Suprapubic skin (tissue), 4 donors: ENCODE measurements at places on chromosomes 6 and 20. TPM values are rescaled to one million over a fixed set of nuclear protein-coding genes. Genes with fewer than 3 reads are reported as not detected.

The MYO6 gene
- total RNA-seq, result 28.5 TPM

The COQ3 gene
- total RNA-seq, result 4.7 TPM

The TXLNB gene
- 0.10 TPM for total RNA-seq

The CGA gene
- total RNA-seq, result 5.7 TPM

The STMND1 gene
- not detected for total RNA-seq

- no peak overlapping the region for H3K4me3 ChIP-seq
- peaks cover 2% of the 10 kb centered on the region for H3K4me1 ChIP-seq
- no peak overlapping the region for H3K27ac ChIP-seq
- H3K27me3 ChIP-seq, result no peaks in the 10 kb centered on the region
- DNase-seq, result no peak
These were observed 21.0 kb upstream of the SERINC3 start for GRCh38 chr20:44542890-44543289.

GRCh38 chr6:125957845-125958244 lies 1.3 kb downstream of the HINT3 start:
- H3K27me3 ChIP-seq, result no peaks in the 10 kb centered on the region
- H3K4me1 ChIP-seq, result peaks cover 32% of the 10 kb centered on the region
- no peak for DNase-seq

DNA sequence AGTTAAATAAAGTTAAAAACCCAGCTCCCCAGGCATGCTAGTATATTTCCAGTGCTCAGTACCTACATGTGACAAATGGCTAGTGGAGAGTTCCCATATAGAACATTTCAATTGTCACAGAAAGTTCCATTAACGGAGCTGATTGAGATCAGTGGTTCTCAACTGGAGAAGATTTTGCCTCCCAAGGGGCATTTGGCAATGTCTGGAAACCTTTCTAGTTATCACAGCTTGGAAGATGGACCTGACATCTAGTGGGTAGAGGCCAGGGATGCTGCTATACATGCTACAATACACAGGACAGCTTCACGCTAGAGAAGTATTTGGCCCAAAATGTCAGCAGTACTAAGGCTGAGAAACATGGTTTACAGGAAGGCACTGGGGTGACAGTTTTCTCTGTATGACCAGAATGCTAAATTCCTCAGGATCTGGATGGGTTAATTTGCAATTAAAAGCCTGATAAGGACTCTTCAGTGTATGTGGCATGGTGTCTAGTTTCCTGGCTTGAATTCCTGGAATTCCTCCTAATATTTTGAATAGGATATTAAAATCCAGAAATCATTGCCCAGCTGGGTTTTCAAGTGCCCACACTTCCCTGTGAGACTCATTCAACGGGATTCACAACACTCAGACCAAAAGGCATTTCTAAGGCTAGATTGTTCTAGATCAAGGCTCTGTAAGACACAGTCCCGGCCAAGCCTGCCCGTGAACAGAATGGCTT lies 84.7 kb upstream of the SALL4 start:
- no peak overlapping the region for H3K4me3 ChIP-seq
- H3K36me3 ChIP-seq, result no peaks in the 10 kb centered on the region
- H3K27me3 ChIP-seq, result no peaks in the 10 kb centered on the region
- H3K27ac ChIP-seq, result no peak overlapping the region
- no peaks in the 10 kb centered on the region for H3K4me1 ChIP-seq
- DNase-seq, result no peak

DNA sequence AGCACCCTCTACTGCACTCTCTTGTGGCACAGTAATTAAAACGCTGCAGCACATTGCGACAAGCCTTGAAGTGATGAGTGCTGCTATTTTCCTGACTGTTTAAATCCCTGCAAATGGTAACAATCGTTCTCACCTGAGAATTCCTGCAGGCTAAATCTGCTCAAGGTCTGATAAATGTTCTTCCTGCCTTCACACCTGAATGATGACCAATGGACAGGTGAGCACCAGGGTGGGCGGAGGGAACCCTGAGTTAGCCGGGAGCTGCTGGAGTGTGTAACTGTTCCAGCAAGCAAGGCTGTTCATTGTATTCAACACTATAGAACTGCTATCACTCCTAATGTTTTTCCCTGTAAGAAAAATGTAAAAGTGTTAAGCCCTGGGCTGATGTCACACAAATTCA lies 4.0 kb downstream of the DACT2 start:
- H3K36me3 ChIP-seq, result no peaks in the 10 kb centered on the region
- H3K4me3 ChIP-seq, result no peak overlapping the region
- DNase-seq, result no peak
- peaks cover 33% of the 10 kb centered on the region for H3K4me1 ChIP-seq
- H3K27me3 ChIP-seq, result peaks cover 24% of the 10 kb centered on the region

DNA sequence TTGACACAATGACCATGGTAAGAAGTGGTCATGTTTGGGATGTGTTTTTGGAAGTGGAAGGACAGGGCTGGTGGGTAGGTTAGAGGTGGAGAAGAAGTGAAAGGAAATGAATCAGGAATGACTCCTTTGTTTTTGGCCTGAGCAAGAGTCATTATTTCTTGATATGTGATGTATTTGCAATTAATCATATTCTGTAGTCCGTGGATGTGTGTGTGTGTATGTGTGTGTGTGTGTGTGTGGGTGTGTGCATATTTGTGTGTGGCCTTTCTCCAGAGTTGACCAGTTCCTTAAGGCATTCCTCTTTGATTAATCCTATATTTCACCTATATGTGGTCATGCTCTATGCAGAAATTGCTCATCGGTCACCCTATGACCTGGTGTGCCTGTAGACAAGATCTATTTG lies 130.7 kb downstream of the UTRN start:
- H3K4me1 ChIP-seq, result peaks cover 10% of the 10 kb centered on the region
- no peaks in the 10 kb centered on the region for H3K27me3 ChIP-seq
- no peak overlapping the region for H3K27ac ChIP-seq

DNA sequence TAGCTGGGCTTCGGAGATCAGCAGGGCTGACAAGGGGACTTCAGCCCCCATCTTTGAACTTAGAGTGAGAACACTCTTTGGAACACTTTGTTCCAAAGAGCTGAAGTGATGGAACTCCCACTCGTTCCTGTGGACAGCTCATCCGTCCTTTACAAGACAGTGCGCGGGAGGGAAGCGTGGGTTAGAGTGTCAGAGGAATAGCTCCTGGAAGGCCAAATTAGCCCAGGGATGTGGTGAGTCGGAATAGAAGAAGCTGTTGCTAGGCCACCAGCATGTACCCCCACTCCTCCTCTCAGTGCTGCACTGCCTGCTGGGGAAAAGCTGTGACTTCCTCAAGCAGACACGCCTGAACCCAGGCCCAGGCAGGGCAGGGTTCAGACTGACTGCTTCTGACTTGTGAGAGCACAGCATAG lies 1.7 kb downstream of the SDCBP2 start:
- peaks cover 80% of the 10 kb centered on the region for H3K4me1 ChIP-seq
- no peaks in the 10 kb centered on the region for H3K36me3 ChIP-seq
- H3K27ac ChIP-seq, result peak overlapping the region; percentile 97
- H3K27me3 ChIP-seq, result no peaks in the 10 kb centered on the region

DNA sequence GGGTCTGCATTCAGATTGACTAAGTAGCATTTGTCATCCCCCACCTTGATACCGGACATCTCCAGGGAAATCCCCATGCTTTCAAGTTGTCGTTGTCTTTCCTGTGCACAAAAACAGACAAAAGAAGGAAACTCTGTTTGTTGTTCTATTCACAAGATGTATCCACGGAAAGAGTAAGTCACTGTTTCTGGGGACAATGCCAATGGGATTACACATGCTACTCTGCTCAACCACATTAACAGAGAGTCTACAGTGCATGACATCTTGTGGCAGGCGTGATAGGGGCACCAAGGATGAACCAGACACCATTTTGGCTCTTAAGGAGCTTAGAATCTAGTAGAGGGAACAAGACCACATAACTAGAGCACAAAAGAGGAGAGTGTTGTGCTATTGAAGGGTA lies 124.4 kb upstream of the NUP153 start:
- peaks cover 4% of the 10 kb centered on the region for H3K4me1 ChIP-seq
- H3K4me3 ChIP-seq, result no peak overlapping the region
- no peak overlapping the region for H3K27ac ChIP-seq
- no peak for DNase-seq
- peaks cover 53% of the 10 kb centered on the region for H3K36me3 ChIP-seq
- H3K27me3 ChIP-seq, result no peaks in the 10 kb centered on the region

DNA sequence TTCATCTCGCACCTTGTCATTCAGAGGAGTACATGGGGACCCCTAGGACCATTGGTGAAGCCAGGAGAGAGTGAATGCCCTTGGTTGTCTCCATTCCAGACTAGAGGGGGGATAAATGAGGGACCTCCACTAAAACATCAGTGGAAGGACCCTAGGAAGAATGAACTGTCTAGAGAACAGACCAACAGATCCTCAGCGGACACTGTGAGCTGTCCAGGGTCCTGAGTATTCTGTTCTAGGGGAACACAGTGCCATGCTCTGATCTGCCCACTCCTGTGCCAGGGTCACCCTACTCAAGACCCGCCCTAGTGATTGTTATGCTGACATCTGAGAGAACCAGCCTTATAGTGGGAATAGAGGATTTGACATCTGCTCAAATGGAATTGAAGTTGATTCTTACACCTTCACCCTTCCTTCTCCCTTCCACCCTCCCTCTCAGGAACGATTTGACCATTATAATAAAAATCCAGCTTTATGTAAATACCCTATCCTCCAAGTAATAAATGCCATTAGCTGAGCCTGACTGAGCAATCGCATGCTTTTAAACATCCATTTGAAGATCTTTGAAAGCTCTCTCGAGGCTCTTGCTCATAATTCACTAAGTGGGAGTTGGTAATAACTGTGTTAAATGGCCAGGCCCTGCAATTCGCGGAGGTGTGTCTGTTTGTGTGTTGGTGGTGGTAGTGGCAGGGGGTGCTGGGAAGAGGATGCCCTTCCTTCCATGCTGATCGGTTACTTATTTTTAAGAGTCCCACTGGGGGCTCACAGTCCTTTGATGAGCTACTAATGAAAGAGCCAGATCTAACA lies 43.6 kb upstream of the SLC32A1 start:
- peaks cover 39% of the 10 kb centered on the region for H3K27me3 ChIP-seq
- no peaks in the 10 kb centered on the region for H3K4me1 ChIP-seq
- H3K4me3 ChIP-seq, result no peak overlapping the region

- peaks cover 5% of the 10 kb centered on the region for H3K4me1 ChIP-seq
- no peak for DNase-seq
- no peak overlapping the region for H3K4me3 ChIP-seq
- no peaks in the 10 kb centered on the region for H3K36me3 ChIP-seq
These were observed 156.8 kb upstream of the PTPN1 start for GRCh38 chr20:50353289-50353961.

DNA sequence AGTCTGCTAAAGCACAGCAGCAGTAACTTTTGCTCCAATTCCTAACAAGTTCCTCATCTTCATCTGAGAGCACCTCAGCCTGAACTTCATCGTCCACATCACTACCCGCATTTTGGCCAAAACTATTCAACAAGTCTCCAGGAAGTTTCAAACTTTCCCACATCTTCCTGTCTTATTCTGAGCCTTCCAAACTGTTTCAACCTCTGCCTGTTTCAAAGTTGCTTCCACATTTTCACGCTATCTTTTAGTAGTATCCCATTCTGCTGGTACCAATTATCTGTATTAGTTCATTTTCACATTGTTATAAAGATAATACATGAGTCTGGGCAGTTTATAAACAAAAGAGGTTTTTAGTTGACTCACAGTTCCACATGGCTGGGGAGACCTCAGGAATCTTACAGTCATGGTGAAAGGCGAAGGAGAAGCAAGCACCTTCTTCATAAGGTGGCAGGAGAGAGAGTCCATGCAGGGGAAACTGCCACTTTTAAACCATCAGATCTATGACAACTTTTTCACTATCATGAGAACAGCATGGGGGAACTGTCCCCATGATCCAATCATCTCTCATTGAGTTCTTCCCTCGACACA lies 99.4 kb upstream of the GRIK2 start:
- H3K27me3 ChIP-seq, result no peaks in the 10 kb centered on the region
- H3K27ac ChIP-seq, result no peak overlapping the region
- DNase-seq, result no peak
- H3K4me1 ChIP-seq, result no peaks in the 10 kb centered on the region
- no peaks in the 10 kb centered on the region for H3K36me3 ChIP-seq
- no peak overlapping the region for H3K4me3 ChIP-seq

DNA sequence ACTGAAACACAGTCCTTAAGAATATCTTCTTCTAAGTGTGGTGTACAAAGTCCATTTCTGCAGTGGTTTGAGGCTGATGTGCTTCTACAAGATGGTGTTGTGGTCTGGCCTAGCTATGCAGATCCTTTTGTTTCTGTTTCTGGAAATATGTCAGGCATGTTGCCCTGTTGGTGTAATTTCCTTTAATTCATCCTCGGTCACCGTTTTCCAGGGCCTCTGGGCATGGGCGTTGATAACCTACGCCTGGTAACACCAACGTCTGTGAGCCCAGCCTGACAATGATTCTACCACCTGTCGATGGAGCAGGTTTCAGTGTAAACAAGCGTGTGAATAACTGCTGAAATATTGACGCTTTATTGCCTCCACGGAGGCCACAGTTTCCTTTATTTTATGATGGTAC lies 33.3 kb upstream of the AFDN start:
- peaks cover 14% of the 10 kb centered on the region for H3K4me1 ChIP-seq
- no peak for DNase-seq
- H3K27ac ChIP-seq, result no peak overlapping the region
- H3K27me3 ChIP-seq, result peaks cover 25% of the 10 kb centered on the region
- no peaks in the 10 kb centered on the region for H3K36me3 ChIP-seq
- no peak overlapping the region for H3K4me3 ChIP-seq

DNA sequence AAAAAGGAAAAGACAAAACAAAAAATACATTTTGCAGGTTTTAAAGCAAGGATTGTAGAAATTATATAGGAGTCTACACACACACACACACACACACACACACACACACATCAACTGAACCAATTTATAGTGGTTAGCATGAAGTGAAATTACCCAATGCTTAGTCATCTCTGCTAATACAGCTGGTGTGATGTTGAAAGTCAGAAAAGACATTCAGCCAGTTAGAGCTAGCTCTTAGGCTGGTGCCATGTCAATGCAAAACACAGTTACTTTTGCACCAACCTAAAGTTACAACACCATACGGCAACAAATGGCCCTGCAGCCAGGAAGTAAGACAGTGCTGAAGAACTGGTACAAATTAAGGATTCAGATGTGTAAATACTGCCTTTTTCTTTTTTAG lies 15.2 kb downstream of the FAM210B start:
- H3K4me1 ChIP-seq, result no peaks in the 10 kb centered on the region
- H3K27me3 ChIP-seq, result no peaks in the 10 kb centered on the region
- DNase-seq, result no peak
- H3K36me3 ChIP-seq, result peaks cover 3% of the 10 kb centered on the region

DNA sequence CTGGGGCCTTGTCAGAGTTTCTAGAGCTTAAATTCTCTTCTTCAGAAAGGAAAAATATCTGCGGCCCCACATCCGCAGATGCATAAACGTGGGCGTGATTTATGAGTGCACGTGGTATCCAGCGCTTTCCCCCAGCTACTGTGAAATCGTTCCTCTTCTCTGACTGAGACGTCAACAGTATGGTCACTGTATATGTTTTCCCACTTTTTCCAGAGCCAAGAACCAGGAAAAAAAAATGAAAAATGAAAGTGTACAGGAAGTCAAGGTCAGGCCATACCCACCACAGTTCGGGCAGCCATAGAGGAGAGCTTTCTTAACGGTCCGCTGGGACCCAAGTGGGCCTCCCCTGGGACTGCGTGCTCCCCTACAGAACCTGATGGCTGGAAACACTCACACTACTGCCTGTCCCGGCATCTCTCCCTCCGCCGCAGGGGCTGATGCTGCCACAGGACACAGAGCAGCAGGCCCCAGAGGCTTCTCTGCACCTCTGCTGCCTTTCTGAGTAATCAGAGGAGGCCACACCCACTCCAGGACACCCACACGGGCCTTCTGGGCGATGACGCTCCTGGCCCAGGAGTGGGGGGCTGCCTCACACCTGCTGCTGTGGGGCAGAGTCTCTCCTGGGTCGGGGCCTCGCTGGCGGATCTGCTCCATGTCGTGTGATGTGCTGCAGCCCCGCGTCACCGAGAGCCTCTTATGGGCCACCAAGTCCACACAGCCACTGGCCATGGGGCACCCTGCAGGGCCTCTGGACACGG lies 16.4 kb upstream of the STX16 start:
- H3K27ac ChIP-seq, result no peak overlapping the region
- no peaks in the 10 kb centered on the region for H3K4me1 ChIP-seq
- H3K36me3 ChIP-seq, result no peaks in the 10 kb centered on the region
- no peaks in the 10 kb centered on the region for H3K27me3 ChIP-seq
- no peak overlapping the region for H3K4me3 ChIP-seq
